ENCODE measurements at places on chromosomes 13 and 19.

- DNase-seq, result no peak
Observed at GRCh38 chr19:12112701-12113100, 27.4 kb downstream of the ZNF20 start.

DNA sequence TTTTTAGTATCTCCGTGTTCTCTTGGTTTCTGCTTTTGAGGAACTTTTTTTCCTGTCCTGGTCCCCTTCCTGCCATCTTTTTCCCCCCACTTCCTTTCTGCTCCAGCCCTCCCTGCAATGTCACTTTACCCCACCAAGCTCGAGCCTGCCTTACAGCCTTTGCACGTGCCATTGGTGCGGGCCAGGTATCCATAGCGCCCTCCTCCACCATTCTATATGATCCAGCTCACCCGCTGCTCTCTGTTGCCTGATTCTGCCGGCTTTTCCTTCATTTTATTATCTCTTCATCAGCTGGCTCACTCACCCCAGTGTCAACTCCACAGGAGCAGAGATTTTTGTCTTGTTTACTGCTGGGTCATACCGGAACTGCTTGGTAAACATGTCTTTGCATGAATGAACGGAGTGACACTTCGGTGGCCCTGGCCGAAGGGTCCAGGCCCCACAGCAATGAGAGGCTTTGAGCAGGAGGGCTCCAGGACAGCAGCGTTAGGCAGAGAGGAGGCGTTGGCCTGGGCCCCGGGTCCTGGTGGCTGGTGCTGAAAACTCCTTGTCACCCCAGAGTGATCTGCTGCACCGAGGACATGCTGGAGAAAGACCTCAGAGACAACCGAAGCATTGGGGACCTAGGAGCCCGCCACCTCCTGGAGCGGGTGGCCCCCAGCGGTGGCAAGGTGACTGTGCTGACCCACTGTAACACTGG lies 1.2 kb downstream of the MRI1 start:
- DNase-seq, result no peak

DNA sequence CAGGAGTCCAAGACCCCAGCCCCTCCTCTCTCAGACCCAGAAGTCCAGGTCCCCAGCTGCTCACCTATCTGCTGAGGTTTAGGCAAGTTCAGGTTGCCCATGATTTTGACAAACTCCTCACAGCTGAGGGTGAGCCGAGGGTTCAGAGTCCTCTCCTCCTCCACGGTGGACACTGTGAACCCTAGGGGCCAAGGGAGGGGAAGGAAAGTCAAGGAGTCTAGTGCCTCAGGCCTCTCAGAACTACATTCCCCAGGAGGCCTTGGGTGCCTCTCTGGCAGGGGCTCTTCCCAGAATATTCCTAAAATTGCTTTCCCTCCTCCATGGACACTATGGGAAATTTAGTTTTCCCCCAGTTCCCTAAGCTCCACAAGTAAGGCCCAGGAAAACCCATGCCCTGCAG lies 3.3 kb upstream of the PHLDB3 start:
- DNase-seq, result no peak

- no peak for DNase-seq
Observed at GRCh38 chr13:107271227-107271626, 703.3 kb upstream of the ARGLU1 start.
